ENCODE measurements at places on chromosomes 4 and X.

- DNase-seq, result peak; percentile 18
Measured at GRCh38 chr4:183517781-183518180, 12.9 kb downstream of the ING2 start.

DNA sequence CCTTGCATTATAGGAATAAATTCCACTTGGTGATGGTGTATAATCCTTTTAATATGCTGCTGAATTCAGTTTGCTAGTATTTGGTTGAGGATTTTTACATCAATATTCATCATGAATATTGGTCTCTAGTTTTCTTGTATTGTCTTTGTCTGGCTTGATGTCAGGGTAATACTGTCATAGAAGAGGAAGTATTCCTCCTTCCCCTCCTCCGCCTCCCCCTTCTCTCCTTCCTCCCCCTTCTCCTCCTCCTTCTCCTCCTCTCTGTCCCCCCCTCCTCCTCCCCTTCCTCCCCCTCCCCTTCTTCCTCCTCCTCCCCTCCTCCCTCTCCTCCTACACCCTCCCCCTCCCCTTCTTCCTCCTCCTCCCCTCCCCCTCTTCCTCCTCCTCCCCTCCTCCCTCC lies 65.8 kb downstream of the RGS12 start:
- no peak for DNase-seq

DNA sequence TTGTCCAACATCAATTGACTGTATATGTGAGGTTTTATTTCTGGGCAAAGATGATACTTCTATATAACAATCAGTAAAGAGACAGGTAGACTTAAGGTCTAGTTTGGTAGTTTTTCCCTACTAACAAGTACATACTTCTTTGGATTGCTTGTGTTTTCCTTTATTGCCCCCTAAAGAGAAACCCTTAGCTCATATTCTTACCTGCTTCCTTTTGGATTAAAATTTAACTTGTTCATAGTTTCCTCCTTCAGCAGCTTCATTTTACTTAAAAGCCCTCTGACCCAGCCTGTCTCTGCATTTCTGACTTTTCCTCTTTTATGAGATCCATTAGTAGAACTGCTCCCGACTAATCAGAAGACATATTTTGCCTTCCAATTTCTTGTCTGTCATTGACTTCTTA lies 75.7 kb upstream of the GPC4 start:
- no peak for DNase-seq

DNA sequence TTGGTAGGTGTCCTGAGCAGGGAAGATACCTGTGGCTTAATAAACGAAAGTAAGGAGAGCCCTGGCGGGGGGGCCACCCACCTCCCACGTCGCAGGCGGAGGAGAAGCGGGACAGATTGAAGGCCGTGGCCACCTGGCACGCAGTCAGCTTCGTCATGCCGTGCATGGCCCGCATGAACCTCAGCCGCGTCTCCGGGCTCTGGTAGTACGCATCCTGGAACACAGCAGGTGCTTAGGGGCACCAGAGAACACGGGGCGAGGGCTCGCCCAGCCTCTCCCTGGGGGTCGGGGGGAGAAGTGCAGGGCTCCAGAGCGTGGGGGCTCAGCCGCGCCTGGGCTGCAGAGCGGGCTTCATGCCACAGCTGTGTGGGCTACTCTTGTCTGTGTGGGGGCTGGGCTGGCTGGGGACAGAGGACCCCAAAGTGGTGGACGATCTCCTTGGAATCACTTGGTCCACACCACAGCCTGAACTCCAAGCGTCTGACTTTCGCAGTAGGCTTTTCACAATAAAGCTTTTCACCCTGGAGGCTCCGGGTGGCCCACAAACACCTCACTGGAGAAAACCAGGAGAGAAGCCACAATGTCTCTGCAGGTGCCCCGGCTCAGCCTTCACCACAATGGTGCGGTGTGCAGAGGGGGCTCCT lies 27.1 kb upstream of the SLC25A6 start:
- DNase-seq, result no peak

DNA sequence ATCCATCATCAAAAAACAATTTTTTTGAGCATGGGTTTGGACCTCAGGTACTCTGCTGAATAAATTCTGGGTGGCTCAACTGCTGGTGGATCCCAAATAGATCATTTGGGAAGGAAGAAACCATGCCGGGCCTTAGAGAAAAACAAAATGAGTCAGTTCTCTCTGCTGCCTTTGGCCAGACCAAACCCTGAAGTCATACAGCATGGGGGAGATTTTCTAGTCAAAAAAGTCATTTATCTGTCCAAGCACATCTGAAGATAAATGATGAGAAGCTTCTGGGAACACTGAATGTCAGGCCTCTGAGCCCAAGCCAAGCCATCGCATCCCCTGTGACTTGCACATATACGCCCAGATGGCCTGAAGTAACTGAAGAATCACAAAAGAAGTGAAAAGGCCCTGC lies 261.4 kb downstream of the DHX15 start:
- peak; percentile 58 for DNase-seq

- no peak for DNase-seq
Measured at GRCh38 chr4:123246085-123246484, 150.5 kb upstream of the SPRY1 start.

DNA sequence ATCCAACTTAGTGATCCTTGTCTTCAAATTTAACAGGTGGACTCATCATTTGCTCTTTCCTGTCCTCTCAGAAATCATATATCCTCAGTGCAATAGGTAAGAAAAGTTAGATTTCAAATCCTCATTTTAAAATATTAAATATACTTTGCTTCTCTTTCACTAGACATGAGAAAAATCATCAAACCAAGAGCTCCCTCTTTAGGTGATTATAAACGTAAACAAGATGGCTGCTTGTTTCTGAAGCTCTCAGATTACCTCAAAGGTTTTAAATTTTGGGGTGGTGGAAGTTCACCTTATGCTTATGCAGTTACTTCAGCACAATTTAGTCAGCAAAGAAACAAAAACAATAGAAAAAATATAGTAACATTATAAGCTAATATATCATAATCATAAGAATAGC lies 27.3 kb downstream of the CSN3 start:
- no peak for DNase-seq

- DNase-seq, result no peak
Measured at GRCh38 chr4:102089850-102090621, 255.2 kb downstream of the SLC39A8 start.

- DNase-seq, result no peak
Measured at GRCh38 chr4:99811850-99812249, 4.8 kb upstream of the DAPP1 start.

DNA sequence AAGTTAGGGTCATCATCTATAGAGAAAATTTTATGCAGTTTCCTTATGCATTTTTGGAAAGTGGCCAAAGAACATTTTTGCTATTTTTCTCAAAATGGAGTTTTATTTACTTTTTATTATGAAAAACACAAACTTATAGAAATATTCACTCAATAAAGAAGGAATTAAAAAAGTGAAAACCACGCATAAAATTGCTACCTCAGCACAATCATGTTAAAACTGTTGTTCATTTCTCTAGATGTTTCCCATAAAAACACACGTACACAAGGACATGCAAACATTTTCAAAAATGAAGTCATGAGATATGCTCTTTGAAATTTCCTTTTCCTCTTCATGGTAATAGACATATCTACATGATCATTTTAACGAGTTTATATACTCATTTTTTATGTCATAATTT lies 536.8 kb upstream of the MAGEB18 start:
- DNase-seq, result no peak

GRCh38 chr4:139018971-139019758 lies 3.6 kb downstream of the NOCT start:
- peak; percentile 67 for DNase-seq

- DNase-seq, result no peak
Measured at GRCh38 chr4:150070464-150071170, 7.6 kb upstream of the DCLK2 start.

DNA sequence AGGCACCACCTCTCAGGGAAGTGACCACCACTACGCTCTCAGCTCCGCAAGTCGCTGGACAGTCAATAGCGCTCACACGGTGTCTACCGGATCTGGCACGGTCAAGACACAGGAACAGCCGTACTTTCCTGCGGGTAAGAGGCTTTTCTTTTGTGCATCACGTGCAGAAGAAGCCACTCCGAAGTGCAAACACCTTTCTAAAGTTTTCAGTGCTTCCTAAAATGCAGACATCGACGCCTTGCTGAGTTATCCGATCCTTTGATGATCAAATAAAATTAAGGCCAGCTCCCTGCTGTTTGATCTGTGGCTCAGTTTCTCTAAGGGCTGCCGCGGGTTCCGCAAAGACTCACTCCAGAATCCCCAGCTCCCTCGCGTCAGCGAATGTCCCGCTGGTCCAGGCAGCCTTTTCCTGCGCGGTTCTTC lies 71.8 kb downstream of the FBXO8 start:
- no peak for DNase-seq

GRCh38 chr4:37524267-37524666 lies 161.9 kb downstream of the RELL1 start:
- DNase-seq, result no peak

DNA sequence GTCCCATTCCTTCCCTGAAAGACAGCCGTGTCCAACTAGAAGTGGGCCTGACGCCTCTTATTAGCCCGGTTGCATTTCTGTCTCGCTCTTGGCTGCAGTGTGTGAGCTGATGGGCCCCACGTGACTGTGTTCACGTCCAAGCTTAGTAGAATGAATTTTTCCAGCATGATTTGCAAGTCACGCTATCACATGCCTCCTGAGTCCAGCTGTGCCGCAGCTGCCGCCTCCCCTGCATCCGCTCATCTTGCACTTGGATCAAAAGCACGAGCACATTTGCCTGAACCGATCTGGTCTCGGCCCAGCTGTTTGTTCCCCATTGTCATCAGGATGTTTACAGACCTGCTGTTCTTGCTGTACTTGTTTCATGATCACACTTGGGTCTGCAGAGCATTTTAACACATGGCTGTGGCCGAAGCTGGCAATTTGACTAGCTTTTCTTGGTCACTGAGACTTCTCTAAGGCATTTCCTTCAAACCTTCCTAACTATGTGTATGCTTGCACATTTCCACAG lies 126.5 kb downstream of the KIT start:
- DNase-seq, result peak; percentile 27

DNA sequence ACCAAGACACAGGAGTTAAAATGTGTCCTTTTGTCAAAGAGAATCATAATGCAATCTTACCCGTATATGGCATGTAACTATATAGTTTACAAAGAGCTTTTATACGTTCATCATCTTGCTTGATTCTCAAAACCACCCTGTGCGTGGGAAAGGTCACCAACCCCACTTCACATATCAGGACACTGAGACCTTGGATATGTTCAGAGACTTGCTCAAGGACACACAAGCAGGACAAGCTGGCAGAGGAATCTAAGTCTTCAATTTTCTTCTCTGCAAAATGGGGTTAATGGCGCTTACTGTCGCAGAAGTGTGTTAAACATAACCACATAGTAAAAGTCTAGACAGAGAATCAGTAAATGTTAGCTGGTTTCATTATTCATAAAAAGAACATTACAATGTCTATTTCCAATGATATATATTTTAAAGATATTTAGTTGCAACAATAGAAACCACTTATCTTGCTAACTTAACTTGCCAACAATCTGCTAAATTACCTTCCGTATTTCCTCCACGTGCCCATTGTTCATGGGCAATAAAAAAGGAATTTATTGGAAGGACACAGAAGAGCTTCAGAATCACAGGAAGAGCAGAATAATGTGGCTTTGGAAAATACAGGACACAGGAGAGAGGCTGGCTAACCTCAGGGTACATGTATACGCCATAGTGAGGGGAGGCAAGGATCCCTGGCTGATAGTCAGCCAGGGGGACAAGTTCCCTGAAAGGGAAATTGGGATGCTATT lies 64.6 kb upstream of the TAPT1 start:
- no peak for DNase-seq
